Endothelial cell of umbilical vein (primary cell): ENCODE measurements at places on chromosomes 13 and 19. TPM values are rescaled to one million over a fixed set of nuclear protein-coding genes. Genes with fewer than 3 reads are reported as not detected.

DNA sequence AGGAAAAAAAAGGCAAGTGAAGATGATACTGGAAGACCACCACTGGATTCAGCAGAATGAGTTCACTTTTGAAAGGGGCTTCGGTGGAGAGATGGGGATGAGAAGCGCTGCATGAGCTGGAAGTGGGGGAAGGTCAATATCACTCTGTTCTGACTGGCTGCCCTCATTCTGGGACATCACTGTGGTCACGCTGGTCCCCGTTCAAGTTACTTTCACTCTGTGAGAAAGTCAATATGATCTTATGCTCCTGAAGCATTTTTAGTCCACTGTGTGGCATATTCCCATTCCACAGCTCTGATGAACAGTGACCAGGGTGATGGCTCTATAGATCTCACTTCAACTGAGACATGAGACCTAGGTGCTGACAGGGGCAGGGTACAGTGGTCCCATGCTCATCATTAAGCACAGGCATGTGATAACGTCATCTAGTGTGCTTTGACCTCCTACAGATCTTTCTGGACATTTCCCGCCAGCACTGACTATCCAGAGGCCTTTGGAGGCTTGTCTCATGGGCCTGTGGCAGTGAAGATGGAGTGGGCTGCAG lies 40.2 kb upstream of the GPR183 start:
- no peak for DNase-seq

The CACNA1A gene
- 0.17 and 0.24 TPM in 2 replicates for polyA plus RNA-seq

GRCh38 chr19:8577247-8577646 lies at the start of gene MYO1F:
MYO1F (minus strand) TSS chr19:8577442; CDS start chr19:8577309, 133 bp downstream.
- no peak for DNase-seq

The ZIK1 gene
- polyA plus RNA-seq: 0.79 and 0.99 TPM in 2 replicates

GRCh38 chr19:48872182-48872883 lies at the start of gene PPP1R15A:
PPP1R15A (plus strand) TSS chr19:48872421; CDS start chr19:48873234, 813 bp downstream.
- peak; percentile 100 for DNase-seq
